Renal cortical epithelial cell (primary cell): ENCODE measurements at places on chromosomes 4 and X.

DNA sequence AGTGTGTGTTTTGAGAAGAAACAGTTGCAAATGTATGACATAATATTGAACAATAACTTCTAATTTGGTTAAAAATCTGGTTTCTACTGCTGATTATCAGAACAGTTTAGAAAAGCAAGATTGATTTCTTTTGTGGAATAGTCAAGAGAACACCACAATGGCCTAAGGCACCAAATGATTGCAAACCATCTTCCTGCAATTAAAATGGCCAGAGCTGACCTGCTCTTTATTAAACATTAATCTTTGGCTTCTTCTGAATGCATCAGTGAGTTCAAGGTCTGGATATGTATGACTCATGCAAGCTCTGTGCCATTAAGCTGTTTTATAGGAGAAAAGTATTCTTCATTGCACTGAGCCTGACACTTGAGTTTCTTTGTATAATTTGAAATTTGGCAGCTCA is 107.8 kb upstream of the PDHA2 start:
- DNase-seq = peak; percentile 99

GRCh38 chr4:85543832-85544231 is 68.9 kb downstream of the ARHGAP24 start:
- peak; percentile 27 for DNase-seq

DNA sequence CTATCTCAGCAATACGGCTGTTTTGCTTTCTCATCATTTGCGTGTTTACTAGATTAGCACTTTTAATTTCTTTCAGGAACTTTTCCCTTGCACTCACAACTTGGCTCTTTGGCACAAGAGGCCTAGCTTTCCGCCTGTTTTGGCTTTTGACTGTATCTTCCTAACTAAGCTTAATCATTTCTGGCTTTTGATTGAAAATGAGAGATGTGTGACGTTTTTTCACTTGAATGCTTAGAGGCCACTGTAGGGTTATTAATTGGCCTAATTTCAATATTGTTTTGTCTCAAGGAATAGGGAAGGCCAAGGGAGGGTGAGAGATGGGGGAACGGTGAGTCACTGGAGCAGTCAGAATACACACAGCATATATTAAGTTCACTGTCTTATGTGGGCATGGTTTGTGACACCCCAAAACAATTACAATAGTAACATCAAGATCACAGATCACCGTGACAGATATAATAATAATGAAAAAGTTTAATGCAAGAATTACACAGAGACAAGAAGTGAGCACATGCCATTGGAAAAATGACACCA is 27.3 kb downstream of the MND1 start:
- DNase-seq = no peak

DNA sequence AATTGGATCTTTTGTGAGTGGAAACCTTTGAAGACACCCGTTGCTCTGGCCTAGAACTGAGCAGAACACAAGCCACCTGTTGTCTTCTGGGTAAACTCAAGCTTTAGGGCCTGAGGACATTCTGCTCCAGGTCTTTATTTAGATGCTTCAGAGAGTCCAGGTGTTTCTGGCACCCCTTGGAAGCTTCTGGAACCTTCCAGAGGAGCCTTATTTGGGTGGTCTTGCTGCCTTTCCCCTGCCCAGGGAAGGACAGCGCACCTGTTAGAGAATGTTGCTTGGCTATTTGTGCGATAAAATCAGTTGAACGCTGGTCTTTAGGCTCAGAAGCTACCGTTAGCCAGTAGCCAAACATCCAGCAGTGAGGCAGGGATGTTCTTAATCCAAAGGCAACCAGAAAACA is 3.0 kb downstream of the ZNF275 start:
- DNase-seq = no peak
